ENCODE measurements at places on chromosomes 2 and 18.

DNA sequence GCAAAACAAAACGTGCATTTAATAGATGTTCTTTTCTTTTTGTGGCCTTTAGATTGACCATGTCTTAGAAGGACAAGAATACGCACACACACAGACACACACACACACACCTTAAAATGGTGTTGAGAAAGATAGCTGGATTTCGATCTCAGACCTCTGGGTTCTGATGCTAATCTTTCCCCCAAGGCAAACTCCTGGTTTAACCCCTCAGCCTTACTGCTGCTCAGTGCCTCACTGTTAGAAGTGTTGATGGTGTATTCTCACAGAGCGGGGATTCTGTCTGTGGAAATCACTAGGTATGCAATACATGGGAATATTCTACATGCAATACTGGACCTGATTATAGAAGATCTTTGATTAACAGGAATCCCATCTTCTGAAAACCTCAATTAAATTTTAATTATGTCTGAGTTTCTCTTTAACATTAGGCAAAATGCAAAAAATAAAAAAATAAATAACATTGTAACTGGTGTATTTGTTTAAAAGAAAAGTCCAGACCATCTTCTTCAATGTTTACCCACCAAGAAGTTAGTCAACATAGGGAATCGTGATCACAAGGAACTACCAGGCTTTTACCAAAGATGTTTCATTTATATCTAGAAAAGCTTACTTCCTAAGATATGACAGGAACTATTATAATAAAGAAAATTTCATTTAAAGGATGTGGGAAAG lies 613.5 kb downstream of the LRP1B start:
- no peak for DNase-seq

GRCh38 chr2:168964251-168964807 lies 63.2 kb downstream of the G6PC2 start:
- DNase-seq, result no peak

DNA sequence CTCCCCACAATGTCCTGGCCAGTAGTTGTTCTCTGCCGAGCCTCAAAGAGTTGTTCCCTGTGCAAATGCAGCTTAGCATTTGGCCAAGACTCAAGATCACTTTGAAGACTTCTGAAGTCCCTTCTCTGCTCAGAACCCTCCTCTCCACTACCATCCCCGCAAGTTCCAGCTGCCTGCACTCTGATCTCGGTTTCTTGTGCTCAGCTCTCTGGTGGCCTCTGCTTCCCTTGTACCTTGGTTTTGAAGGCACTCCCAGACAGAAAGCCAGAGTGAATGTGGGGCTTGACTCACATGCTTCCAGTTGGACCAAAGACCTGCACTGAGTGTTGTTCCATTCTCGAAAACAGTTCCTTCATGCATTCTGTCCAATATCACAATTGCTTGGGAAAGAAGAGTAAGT lies 28.6 kb downstream of the CRACDL start:
- DNase-seq, result no peak

- no peak for DNase-seq
These were observed 8.8 kb downstream of the SIGLEC15 start for GRCh38 chr18:45834306-45834705.

- no peak for DNase-seq
These were observed 86.2 kb upstream of the THOC1 start for GRCh38 chr18:354003-354402.

- no peak for DNase-seq
These were observed 46.6 kb downstream of the ID2 start for GRCh38 chr2:8728305-8729015.

DNA sequence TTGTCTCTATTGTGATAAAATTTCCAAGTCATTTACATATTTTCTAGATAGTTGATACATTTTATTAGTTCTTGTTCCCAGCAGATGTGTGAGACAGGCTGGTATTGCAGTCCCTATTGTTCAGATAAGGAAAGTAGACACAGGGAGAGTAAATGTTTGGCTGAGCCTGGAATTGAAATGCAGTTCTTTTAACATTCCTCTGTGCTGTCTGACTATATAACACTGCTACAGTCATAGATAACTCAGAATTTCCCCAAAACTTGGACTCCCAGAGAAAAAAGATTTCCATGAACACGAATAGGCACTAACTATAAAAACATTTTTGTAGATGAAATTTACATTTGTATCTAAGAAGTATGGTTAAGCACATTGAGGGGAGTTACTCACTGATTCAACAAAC lies 71.4 kb downstream of the PLCL1 start:
- DNase-seq, result no peak

GRCh38 chr2:62550461-62550860 lies 44.5 kb upstream of the TMEM17 start:
- DNase-seq, result no peak

Data from NCI-H1105 (cell line).